Activated T-helper 1 cell treated with anti-CD3 and anti-CD28 coated beads, Interleukin-2, amount 50 U/mL, for 16 hours (primary cell): ENCODE measurements at places on chromosomes 4 and X.

DNA sequence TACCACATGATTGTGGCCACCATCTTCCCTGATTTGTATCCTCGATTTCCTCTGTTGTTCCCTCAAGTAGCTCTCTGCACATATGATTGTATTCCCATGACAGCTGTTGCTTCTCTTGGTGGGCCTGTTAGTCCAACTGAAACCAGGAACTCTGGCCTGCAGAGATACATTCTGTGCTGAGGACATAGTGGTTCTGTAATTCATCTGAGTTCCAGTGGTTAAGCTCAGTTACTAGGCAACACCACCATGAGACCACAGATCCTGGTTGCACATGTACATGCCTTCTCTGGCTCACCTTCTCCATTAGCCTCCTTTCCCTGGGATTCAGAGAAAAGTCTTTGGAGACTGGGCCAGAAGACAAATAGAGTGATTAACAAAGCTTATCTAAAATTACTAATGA lies 172.1 kb upstream of the SLC7A11 start:
- DNase-seq, result no peak

DNA sequence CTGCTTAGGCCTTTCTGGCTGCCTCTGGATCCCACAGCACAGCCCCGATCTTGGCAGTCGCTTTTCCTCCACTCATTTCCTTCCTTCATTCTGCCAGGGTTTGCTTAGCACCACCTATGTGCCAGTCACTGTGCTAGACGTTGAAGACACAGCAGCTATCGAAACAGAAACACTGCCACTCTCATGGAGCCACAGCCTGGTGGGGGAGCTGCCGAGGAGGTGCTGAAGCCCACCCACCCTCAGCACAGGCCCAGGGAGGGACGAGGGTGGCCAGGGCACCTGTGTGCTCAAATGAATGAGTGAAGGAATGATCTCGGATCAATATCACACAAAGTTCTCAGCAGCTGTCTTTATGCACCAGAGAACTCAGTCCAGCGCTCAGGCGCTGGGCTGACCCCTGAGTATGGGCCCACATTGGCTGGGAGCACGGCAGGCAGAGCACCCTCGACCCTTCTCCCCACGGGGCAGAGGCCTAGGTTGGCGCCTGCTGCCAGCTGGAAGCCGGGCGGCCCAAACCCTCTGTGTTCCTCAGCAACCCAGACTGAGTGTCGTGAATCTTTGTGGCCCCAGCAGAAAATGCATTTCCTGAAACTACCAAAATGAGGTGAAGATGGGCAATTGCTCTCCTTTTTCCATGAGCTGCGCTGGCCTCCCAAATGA lies 108.9 kb downstream of the SORCS2 start:
- no peak for DNase-seq

- DNase-seq, result no peak
Observed at GRCh38 chrX:109952050-109952449, 50.9 kb upstream of the TMEM164 start.

DNA sequence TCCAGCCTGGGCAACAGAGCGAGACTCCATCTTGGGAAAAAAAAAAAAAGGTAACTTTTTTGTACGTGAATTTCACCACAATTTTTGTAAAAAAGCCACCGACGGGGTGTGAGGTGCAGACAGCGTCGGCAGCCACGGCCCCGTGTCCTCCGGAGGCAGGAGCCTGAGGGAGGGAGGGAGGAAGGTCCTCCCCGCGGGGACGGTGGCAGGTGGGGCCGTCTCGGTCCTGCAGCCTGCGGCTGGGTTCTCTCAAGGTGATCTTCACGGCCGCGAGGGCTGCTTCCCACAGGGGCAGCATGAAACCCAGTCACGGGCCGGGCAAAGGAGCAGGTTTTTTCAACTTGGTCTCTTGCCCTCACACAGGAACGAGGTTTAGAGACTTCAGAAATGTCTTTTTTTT lies 14.0 kb downstream of the PLCXD1 start:
- DNase-seq, result no peak

DNA sequence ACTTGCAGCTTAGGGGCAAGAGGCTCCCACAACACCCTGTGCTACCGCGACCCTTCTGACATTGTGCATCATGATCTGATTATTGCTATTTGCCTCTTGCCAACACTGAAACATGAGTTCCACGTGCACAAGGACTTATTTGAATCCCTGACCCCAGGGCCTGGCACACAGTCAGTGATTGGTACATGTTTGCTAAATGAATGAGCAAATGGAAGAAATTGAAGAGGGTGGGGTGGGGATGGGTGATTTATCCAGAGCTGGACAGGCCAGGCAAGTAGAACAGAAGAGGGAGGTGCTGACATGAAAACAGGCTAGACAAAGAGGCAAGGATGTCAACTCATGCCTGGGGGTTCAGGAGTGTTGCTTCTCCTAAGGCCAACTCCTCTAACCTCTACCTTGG lies 24.9 kb upstream of the RPL39 start:
- no peak for DNase-seq

GRCh38 chr4:145719752-145720624 lies 40.0 kb downstream of the C4orf51 start:
- no peak for DNase-seq
